ENCODE measurements at places on chromosomes 3 and 15.

- no peak for DNase-seq
Observed at GRCh38 chr3:197371591-197372046, 73.2 kb upstream of the DLG1 start.

DNA sequence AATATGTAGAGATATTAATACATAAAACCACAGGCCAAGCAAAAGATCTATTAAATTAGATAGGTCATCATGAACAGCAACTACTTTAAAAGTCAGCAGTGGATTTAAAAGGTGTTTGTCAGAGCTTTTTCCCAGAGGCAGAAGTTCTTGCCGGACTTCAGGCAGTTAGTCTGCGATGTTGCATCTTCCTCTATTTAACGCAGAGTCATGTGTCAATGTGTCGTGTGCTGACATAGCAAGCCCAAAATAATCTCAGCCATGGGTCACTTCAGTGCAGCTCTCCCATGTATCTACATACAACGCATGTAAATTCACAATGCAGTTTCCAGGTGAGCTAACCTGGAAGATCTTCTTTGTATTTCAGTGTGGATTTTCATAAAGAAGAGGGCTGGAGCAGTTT, 8.0 kb upstream of the TMEM212 start:
- DNase-seq = no peak

- DNase-seq = no peak
Observed at GRCh38 chr15:73688455-73688854, 4.3 kb downstream of the CD276 start.

- no peak for DNase-seq
Observed at GRCh38 chr3:171345107-171345843, 114.9 kb downstream of the TNIK start.

GRCh38 chr3:14423197-14423743, 20.9 kb downstream of the SLC6A6 start:
- DNase-seq = no peak

DNA sequence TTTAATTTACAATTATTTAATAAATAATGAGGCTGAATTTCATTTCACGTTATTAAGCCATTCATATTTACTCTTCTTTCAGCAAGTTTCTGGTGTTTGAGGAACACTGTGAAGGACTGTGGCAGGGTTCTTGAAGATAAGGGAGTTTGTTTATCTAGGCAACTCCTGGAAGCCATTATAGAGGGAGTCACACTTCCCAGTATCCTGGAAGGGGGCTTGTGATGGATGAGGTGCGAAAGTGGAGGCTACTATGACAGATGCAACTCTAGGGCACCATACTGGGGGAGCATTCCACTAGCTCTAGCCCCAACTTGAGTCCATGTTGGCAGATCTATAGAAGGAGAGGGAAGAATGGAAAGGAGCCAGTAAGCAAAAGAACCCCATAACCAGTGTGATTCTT, 14.4 kb downstream of the CNOT10 start:
- DNase-seq = no peak

DNA sequence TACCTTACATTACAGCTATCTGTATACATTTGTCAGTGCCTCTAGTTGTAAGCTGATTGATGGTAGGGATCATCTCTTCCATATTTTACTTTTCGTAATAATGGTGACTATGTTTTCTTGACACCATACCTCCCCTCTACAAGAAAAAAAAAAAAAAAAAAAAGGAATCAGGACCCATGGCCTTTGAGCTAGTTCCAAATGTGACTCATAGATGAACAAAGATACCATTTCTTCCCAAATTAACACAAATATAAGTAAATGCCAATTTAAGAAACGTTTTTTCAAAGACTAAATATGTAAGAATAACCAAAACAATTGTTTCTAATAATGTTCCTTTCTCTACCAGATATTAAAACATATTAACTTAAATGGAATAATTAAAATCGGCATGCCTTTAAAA, 23.1 kb downstream of the UBE3A start:
- no peak for DNase-seq

DNA sequence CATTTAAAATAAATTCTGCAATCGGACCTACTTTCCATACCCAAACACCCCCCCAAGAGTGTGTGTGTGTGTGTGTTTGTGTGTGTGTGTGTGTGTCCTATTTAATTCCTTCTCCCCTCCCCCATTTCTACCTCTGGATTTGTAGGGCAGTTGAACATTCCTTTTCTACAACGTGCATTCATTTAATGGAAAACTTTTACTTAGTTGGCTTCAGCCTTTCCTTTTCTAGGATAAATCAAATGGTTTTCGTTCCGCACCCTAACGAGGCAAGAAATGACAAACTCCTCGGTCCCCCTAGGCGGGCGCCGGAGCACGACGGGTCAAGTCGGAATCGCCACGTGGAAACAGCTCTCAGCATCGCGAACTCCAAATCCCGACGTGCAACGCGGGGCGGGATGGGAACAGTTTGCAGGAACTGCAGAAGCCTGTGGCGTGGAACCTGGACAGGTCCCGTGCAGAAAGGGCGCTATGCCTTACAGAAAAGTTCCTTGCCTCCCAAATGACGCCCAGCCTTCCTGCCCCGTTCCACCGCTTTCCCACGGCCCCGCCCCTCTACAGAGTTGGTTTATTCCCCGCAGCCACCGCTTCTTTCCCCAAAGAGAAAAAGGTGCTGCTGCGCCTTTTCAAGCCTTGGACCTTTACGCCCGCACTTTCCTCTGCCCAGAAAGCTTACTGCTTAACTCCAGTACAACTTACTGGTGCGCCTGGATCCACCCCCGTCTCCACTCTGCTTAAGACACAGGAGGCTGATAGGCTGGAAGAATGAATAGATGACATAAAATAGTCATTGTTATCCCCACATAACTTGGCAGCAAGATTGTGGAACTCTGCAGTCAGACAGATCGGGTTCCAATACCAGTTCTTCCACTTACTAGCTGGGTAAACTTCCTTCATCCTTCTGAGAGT, 1.1 kb upstream of the EIF2B5 start:
- DNase-seq = peak; percentile 38

DNA sequence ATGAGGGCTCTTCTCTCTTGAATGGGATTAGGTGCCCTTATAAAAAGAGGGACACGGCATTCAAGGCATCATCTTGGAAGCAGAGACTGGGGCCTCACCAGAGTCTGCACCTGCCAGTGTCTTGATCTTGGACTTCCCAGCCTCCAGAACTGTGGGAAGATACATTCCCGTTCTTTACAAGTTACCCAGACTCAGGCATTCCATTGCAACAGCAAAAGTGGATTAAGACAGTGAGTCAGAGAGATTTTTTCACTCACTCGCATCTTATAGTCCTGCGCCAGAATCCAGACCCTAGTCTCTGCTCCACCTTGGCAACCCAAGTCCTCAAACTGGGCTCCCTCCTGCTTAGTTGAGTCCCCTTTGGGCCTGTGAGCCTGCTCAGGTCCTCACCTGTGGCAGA, 2.7 kb downstream of the LCTL start:
- no peak for DNase-seq

DNA sequence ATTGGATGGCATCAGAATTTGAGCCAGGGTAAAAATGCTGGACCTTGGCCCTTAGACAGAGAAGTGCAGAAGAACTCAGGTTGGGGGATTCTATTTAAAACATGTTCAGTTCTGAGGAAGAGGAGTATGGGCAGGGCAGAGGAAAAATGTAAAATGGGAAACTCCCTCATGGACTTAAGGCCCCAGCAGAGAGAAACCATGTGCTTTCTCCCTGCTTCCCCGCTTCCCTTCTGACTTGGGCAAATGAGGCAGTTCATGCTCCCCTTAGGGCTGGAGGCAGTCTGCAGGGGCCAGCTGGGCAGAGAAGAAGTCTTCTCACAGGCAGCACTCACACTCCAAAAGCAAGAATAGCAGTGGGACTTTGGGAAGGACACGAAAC, 9.9 kb upstream of the NUDT16 start:
- no peak for DNase-seq

DNA sequence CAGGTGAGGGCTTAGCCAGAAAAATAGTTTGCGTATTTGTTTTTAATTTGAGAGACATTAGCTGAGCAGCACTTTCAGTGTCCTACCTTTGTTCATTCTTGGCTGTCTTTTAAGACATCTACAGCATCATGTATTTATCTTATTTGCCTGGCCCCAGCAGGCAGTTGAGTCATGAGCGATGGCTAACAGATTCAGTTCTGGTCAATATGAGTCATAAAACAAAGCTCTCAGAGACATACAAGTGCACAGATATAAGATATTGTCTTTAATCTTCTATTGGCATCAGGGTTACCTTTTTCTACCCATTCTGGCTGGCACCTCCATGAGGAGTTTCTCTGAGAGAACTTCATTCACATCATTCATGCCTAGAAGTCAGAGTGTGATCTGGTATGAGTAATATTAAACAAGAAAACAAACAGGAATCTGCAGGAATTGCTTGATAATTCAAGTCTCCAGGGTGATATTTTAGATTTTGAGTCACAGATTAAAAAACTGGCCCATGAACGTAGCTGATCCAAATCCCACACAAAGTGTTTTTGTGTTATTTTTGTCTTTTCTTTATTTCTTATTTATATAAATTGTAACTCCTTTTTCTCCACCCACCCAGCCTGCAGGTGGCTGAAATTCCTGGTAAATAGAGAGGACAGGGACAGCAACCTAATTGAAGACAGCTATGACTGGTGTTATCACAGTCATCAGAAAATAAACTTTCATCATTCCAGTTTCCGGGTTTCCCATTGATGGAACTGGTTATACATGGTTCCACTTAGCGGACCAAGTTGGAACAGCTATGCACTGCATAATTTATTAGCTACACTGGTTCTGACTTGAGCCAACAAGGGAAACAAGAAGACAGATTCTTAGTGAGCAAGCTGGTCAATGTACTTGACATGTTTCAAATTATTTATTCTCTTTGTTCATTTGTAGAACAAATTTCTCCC, 47.3 kb downstream of the PLSCR2 start:
- DNase-seq = no peak

DNA sequence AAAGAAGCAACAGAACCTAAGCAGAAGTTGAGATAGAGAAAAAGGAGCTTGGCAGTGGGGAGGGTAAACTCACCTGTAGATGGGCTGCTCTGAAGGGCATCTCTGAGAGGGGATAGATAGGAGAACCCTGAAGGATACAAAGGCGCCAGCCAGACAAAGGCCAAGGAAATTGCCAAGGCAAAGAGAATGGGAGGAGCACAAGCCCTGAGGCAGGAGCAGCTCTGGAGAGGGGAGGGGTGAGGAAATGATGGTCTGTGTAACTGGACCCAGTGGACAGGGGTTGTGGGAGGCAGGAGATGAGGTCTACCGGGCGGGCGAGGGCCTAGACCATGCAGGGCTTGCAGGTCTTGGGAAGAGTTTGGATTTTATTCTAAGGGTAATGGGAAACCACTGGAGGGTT, 2.3 kb upstream of the PDIA5 start:
- DNase-seq = no peak

GRCh38 chr15:88061452-88061851, 195.1 kb downstream of the NTRK3 start:
- DNase-seq = no peak

GRCh38 chr3:165919284-165919683, 82.1 kb upstream of the BCHE start:
- no peak for DNase-seq

DNA sequence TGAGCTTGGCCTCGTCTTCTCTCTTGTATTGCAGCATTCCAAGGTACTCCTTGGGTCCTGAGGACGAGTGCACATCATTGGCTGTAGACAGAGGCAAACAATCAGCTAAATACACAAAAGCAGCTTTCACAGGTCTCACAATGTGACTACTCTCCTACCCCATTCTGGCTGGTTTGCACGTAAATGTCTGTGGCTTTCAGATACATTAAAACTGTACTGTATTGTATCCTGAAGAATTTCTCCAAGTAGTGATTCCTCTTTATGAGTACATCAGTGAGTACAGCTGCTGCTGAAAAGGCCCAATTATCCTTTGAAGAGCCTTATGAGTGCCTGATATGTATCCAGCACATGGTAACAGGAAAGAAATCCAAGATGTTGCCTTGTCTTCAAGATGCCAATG, 22.0 kb upstream of the GNB5 start:
- DNase-seq = no peak

DNA sequence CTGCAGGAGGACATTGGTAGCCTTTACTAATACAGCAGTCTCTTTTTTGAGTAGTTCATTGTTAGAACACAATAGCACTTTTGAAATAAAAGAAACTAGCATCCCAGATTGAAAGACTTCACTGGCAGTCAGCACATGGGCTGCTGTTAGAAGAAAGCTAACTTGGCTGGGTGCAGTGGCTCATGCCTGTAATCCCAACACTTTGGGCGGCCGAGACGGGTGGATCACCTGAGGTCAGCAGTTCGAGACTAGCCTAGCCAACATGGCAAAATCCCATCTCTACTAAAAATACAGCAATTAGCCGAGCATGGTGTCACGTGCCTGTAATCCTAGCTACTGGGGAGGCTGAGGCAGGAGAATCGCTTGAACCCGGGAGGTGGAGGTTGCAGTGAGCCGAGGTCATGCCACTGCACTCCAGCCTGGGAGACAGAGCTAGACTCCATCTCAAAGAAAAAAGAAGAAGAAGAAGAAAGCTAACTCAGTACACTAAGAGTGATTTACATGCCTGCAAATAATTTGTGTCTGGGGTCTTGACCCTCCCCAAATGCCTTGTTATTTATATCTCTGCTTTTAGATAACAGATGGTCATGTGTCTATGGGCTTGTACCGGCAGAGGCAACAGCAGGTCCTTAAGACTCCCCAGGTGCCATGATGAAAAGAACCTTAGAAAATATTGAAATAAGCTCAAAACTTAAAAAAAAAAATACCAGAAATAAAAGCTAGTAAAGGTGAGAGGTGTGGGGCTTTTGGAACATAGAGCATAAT, 9.7 kb downstream of the TPM1 start:
- DNase-seq = no peak

All from T-helper 1 cell (primary cell).